ENCODE measurements at places on chromosomes 13 and 19.

- DNase-seq, result no peak
These were observed 96.6 kb downstream of the TEX26 start for GRCh38 chr13:31029102-31029501.

DNA sequence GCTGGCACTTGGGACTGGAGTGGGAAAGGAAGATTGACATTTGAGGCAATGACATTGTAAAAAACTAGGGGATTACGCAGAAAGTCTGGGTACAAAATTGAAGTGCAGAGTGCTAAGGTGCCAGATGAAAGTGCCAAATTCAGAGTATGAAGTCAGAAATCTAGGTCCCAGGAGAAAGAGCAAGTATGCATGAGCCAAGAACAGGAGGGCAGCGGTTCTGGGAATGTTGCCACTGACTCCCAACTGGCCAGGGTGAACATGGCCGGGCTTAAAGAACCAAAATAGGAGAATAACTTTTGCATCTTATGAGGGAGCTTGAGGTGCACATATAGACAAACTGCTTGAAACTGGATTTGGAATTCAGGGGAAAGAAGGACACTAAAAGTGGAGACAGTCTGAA lies 495.8 kb upstream of the KLF12 start:
- no peak for DNase-seq

DNA sequence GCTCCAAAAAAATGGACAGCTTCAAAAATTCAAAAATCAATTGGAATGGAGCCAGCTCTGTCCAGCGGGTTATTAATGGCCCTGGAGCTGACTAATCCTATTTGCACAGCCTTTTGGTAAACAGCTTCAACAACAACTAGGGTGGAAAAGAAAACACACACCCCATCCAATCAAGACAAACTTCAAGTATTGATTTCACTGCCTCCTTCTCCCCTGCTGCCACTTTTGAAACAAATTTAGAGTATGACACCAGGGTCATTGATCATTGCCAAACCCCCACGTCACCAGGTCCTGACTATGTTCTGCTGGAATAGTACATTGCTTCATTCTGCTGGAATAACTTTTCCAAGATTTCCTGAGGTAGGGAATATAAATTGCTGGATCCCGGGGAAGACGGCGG lies 56.8 kb upstream of the GTF3A start:
- DNase-seq, result no peak

- no peak for DNase-seq
These were observed 5.3 kb upstream of the CD79A start for GRCh38 chr19:41871573-41872383.

DNA sequence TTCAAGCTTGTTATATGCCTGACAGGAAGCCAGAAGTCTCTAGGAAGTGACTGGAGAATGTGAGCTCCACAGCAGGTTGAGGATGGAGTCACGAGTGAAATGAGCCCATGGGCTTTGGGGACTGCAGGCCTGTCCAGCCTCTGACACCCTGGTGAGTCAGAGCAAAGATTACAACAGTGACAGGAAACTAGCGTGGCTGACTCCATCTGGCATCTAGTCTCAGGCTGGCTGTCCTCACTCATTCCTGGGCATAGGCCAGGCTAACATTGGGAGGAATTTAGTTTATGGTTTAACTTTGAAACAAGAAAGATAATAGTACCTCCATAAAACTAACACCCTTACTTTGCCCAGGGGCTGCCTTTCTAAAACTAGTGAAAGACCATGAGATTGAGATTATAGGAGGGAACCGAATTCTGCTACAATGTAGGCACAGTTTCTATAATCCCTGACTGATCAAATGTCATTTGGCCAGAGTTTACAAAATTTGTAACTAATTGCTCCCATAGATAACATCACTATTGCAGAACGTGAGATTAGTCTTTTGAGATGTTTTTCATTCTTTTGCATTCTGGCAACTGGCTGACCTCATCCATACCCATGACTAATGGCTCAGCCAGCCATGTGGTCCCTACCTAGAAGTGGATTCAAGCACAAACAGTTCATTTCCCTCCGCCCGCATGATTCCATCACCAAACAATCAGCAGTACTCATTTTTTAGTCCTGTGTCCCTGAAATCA lies 28.4 kb downstream of the PSG1 start:
- no peak for DNase-seq
